ENCODE measurements at places on chromosomes 2 and 18.

DNA sequence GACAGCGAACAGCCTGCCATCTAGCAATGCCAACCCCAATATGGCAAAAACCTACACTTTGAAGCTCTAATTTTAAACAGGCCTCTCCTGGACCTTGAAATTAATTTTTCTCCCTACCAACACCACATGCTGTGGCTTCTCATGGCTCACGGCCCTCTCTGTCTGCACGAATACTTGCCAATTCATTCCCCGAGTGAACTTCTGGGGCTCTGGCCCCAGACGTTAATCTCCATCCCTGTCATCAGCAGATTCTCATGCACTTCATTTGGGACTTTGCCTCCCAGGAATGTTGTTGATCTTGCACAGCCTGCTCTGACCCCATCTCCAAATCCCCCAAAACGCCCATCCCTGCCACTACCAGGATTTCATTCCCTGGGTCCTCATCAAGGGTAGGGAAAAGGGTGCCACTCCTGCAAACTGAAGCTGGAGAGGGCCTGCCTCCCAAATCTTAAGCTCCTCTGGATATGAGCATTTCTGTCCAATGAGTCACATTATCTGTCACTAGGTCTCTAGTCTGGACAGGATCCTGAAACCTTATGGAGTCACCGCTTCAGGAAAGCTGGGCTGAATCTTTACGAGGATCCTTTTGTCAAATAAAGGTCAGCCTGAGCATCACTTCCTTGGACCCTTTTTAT is 10.4 kb downstream of the FIGLA start:
- no peak for DNase-seq

DNA sequence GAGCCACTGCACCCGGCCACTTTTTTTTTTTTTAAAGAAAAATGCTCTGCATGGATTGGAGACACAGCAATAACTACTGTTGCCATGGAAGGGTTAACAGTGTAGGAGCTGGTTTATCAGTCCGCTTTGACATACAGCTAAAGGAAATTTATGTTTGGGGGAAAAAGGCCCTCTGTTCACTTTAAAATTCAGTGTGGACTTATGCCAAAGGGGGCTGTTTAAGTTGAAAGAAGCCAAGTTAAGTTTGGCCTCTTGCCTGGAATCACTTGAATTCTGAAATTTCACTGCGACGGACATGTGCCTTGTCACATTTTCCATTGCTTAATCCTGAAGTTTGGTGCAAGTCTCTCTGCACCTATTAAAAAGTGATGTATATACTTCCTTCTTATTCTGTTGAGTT is 3.1 kb downstream of the KCNE4 start:
- peak; percentile 90 for DNase-seq

DNA sequence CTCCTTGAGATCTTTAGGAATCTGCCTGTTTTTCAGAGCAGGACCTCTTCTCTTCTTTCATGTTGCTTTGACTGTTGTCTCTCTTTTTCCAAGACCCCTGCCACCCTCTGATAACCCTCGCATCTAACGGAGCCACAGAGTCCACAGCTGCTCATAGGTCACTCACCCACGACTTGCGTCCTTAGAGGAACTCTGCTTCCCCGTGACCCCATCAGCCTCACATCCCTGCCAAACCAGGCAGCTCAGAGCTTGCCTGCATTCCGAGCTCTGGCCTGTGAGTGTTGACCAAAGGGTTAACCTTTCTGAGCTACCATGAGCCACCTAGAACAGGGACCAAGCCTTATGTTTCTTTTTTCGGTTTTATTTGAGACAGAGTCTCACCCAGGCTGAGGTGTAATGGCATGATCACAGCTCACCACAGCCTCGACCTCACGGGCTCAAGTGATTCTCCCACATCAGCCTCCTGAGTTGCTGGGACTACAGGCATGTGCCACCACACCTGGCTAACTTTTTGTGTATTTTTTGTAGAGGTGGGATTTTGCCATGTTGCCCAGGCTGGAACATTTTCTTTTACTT is 36.4 kb downstream of the CABLES1 start:
- DNase-seq: no peak

DNA sequence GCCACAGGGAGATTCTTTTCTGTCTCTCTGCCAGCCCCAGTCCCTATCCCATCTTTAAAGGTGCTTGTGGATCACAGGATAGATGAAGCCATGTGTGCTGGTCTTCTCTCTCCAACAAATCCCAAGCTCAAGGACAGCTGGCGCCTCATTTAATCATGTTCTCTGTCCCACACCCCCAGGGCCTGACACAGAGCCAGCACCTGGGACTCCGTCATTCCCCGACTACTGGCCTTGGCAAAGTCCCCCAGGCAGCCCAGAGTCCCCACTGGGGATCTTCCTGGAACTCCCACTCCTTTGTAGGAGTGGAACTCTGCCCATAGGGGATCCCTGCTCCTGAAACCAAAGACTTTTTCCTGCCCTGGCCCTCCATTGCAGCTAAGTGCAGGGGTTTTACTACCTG is 60.8 kb downstream of the MTHFD2 start:
- no peak for DNase-seq

- DNase-seq: no peak
Measured at GRCh38 chr18:46346213-46346612, 242.0 kb downstream of the HAUS1 start.

- DNase-seq: no peak
Measured at GRCh38 chr2:118525346-118525745, 322.1 kb downstream of the EN1 start.

DNA sequence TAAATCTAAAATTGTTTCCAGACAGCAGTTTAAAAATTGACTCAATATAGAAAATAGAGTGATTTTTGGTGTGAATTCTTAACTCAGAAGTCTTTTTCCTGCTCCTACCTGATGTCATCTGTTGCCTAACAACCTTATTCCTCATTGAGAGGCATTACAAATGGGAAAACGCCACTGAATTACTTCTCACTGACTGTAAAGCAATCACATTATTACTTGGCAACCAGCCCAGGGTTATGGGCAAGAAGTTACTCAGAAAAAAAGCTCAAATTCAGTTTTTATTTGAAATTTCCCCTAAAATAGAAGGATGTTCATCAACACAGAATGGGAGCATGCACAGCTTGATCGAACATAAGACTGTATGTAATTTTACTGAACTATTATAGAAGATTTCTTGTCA is 201.8 kb upstream of the GULP1 start:
- DNase-seq: no peak

DNA sequence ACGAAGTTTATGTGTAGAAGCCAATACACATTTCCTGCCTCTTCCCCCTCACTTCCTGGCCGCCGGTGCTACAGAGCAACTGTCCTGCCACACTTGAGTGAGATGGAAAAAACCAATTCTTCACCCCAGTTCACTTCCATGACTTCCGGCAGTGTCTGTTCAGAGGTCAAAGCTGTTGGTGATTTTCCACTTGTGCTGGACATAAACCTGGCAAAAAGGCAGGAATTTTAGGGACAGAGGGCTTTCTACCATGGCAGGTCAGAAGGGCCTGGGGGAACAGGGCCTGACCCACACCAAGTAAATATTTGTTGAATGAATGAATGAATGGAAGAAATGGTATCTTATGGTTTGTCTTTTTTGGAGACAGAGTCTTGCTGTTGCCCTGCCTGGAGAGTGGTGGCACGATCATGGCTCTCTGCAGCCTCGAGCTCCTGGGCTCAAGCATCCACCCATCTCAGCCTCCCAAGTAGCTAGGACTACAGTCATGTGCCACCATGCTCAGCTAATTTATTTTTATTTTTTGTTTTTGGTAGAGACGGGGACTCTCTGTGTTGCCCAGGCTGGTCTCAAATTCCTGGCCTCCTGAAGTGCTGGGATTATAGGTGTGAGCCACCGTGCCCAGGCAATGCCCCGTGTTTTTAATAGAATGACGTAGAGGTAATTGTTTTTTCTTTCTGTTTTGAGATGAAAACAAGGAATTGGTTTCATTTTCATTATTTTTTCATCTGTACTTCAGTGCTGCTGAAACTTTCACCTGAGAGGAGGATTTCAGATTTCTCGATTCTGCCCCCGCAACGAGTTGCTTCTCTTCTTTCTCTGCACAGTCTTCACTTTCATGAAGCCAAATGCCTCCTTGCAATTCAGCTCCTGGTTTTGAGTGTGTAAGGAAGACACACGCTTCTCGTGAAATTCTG is 48.0 kb upstream of the LPIN2 start:
- DNase-seq: no peak

DNA sequence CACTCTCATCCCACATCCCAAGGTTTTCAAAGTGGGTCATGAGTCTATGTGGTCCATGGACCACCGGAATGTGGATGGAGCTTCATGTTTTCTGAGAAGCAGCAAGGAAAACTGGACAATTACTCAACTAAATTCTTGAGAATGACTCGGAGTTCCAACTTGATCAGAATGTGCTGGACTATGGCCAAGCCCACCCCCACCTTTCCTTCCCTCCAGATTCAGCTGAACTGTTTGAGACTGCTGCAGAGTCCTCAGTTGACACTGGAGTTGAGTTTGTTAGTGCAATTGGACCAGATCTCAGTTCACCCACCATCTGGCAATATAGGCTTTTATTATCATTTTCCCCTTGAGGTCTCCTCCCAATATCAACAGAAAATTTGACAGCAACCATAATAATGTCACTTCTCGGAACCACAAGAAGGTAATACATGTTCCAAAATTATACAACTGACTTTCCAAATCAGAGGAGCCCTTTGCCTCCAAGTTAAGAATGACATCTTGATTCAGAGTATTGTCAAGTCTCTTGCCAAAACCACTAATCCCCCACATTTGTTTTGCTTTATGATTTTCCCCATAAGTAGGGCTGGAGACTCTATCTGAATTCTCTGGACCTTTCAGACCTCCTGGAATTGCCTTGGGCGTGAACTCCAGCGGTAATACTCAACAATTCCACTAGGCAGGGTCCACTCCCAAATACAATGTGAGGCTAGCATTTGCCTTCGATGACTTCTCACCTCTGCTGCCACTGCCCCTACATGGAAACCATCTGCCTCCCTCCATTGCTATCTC is 8.8 kb downstream of the COL4A4 start:
- DNase-seq: peak; percentile 15

- DNase-seq: no peak
Measured at GRCh38 chr2:236205867-236206645, 37.9 kb upstream of the GBX2 start.

DNA sequence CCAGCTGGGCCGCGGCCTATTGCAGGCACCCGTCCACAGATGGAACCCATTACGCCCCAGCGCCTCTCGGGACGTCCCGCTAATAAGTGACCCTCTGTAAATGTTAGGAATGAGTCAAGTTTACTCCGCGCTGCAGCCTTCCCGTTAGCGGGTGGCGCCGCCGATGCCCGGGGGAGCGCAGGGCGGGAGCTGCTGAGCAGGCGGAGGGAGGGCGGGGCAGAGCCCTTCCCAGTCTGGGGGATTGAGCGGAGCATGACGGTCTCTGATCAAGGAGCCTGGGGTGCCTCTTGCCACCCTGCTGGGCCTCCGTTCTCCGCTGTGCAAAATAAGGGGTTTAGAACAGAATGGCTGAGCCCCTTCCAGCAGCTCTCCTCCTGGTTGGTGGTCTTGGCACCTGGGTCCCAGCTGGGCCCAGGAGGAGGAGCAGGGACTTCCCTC is 10.5 kb downstream of the CROCC2 start:
- peak; percentile 97 for DNase-seq

- no peak for DNase-seq
Measured at GRCh38 chr2:226683944-226684562, 115.6 kb downstream of the IRS1 start.

DNA sequence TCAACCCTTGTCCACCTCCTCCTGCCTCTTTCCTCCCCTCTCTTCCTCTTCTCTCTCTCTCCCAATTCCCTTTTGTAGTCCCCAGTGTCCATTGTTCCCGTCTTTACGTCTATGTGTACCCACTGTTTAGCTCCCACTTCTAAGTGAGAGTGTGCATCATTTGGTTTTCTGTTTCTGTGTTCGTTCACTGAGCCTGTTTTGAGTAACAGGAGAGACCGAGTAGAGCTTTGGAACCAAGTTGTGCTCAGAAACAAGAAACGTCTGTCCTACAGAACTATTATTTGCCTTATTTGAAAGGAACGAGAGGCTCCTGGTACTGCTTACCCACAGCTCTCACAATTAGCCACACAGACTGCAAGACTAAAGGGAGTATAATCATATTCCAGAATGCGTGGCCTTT is 50.1 kb upstream of the MAPRE2 start:
- no peak for DNase-seq

DNA sequence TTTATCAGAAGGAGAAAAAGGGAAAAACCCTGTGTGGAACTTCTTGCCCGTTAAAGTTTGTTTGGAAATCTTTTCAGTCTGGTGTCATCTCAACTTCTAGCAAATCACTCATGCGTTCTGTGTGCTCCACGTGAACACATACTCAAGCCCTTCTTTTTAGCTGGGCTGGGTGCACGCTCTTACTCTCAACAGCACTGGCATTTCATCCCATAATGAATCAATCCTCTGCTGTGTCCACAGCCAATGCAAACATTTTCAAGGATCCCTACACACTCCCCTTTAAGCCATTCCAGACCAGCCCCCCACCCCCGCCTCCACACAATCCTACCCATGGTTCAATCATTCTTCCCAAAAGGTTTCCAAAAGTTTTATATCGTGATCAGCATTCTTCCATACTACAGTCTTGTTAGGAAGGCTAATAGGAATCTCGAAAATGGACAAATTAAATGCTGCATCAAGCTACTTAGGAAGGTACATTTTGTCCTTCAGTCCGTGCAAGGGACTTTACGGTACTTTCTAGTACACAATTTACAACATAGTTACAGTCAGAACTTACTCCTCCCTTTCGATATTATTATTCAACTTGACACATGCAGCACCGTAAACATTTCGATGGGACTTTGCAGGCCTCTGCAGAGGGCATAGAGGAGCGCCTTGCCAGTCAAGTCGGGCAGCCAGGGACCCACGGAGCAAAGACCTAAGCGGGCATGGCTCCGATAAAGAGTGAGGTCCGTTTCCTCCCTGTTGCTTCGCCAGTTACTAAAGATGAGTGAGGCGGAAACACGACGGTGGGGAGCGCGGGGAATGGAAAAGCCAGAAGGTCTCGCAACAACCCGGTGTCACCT is 1.4 kb downstream of the PTGR3 start:
- peak; percentile 69 for DNase-seq

DNA sequence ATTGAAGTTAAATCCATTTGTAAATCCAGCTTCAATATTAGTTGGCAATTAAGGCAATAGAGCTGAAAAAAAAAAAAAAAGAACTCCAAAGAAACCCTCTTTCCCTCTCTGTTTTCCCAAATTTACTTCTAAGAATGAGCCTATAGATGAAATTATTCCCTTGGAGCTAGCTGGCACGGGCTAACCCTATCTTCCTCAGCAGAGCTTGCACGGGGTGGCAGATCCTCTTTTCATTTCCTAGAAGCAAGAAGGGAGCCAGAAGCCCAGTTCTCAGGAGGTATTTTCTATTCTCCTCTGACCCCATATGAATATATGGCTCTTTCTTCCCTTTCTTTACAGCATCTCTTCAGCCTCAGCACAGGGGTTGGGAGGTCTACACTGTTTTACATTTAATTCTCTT is 426.0 kb downstream of the TGIF1 start:
- no peak for DNase-seq

DNA sequence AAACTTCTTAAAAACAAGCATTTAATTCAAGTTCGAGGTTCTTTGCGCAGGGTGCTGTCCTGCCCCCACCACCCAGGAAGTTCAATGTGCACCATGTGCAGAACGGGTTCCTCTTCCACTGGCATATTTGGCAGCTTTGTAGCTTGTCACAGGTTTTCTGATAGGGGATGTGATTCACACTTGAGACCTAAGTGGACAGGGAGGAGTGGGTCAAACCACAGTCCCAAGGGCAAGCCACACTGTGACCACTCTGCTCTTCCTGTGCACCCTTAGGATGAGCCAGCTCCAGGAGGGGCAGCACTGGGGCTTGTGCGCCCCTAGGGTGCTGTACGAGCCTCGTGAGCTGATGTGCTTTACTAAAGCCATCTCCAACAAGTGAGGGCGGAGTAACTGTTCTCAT is 82.5 kb downstream of the TGFA start:
- DNase-seq: no peak

- no peak for DNase-seq
Measured at GRCh38 chr18:13261661-13262357, 43.2 kb downstream of the LDLRAD4 start.

Data from fibroblast of gingiva (primary cell).